Right renal cortex interstitium (tissue), 3 donors: ENCODE measurements at places on chromosomes 7 and 10. TPM values are rescaled to one million over a fixed set of nuclear protein-coding genes. Genes with fewer than 3 reads are reported as not detected.

Gene SPRN
- polyA plus RNA-seq = 3.5 TPM

Gene CHST3
- polyA plus RNA-seq = 18.9 TPM

- DNase-seq = no peak
Measured at GRCh38 chr10:35459449-35459847, 123.1 kb downstream of the CCNY start.

DNA sequence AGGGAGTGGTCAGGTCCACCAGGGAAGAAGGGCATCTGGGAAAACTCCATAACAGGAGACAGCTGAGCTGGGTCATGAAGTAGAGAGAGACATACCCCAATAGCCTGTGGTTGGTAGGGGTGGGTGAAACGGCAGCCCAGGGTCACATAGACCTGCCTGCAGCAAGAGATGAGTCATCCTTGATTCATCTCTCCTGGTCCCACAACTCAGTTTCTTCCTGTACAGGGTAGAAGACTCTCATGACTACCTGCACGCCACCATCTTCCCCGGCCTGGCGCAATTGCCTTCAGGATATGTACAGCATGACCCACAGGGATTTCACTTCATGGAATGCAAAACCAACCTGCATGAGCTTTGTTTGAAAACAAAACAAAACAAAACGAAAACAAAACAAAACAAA lies 45.1 kb upstream of the ADAM12 start:
- DNase-seq = no peak

- DNase-seq = no peak
Measured at GRCh38 chr7:120402801-120403200, 129.8 kb downstream of the KCND2 start.

GRCh38 chr10:3976718-3977117 lies 191.7 kb upstream of the KLF6 start:
- no peak for DNase-seq

- no peak for DNase-seq
Measured at GRCh38 chr7:28808796-28809533, 149.2 kb downstream of the TRIL start.

DNA sequence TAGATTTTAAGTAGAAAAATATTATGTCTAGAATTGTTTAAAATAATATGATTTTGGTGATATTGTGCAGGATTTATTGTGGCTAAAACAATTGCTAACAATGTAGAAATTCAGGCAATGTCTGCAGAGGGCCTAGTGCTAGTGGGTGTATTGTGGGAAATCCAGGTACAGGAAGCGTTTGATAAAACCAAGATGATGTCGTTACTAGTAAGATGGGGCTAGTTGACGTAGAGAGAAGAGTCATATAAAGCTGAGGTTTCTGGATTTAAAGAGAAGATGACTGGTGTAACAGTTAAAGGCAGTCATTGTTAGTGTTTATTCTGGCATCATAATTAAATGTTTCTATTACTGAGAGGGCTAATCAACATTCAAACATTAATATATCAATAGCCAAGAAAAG lies 43.5 kb downstream of the ADK start:
- no peak for DNase-seq

GRCh38 chr7:121714559-121715303 lies 158.2 kb upstream of the PTPRZ1 start:
- peak; percentile 2 for DNase-seq

DNA sequence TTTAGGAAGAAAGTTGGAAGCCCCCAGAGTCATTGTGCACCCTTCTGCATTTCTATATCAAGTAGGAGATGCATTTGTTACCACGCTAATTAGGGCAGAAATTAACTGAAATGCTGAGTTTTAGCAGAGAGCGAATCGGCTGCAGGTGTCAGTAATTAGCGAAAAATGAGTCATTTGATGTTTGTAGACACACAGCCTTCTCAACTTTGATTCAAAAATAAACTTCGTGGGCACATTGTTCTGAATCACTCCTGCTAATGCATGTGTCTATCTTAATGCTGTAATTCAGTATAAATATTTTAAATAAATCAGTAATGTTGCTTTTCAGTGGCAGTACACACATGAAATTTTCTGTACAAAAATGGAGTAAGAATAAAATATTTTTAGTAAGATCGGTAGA lies 109.5 kb upstream of the CARD11 start:
- no peak for DNase-seq

DNA sequence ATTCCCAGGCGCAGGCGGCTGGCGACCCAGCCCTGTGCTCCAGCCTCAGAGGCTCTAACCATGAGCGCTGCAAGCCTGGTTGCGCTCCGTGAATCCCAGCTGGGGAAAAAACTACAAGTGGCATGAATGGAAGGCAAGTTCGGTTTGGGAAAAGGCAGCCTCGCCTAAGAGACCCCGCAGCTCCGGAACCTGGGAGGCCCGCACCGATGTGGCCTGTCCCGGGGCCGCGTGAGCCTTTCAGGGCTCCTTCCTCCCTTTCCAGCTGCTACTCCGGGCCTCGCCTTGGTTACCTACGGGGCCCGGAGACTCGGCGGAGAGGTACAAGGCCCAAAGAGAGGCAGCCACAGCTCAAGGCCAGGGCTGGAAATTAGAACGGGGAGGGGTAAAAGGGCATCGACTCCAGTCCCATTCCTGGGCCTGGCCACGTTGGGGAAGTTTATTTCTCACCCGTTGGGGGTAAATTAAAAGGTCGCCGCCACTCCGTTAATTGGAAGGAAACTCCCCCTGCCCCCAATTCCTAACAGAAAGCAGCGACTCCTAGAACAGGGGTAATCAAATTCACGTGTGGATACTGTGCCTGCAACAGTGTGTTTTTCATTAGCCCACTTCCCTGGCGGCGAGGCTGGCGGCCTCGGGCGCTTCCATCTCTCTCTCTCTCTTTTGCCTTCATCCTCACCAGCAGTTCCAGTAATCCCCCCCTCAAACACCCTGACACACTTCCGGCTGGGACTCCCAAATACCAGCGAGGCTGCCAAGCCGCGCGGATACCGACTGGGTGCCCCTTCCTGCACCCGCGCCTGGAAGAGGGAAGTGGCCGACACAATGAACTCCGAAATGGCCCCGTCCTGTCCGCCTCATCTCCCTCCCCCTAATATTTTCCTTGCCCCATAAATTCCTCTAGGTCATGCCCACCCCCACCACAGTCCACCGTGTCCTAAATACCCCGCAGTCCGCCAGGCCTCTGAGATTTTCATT lies 1.5 kb upstream of the HOXA9 start:
- no peak for DNase-seq

DNA sequence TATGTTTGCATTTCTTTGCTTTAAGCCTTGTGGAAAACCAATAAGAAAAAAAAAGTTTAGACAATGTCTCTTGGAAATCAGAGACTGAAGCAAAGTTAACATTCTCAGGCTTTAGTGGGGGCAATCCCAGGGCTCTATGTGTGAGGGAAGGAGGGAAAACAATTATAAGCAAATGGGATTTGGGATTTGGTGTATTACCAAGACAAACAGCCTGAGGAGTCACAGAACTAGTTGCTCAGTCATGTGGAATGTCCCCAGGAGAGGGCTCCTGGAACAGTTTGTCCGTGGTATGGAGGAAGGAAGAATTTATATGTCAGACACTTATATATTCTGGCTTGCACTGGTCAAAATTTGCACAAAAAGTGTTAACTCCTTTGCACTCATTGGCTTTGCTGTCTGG lies 562.9 kb upstream of the TPK1 start:
- DNase-seq = no peak

- no peak for DNase-seq
Measured at GRCh38 chr7:116259871-116260440, 49.6 kb downstream of the TES start.

- DNase-seq = no peak
Measured at GRCh38 chr7:65434307-65434706, 60.7 kb downstream of the ZNF92 start.

DNA sequence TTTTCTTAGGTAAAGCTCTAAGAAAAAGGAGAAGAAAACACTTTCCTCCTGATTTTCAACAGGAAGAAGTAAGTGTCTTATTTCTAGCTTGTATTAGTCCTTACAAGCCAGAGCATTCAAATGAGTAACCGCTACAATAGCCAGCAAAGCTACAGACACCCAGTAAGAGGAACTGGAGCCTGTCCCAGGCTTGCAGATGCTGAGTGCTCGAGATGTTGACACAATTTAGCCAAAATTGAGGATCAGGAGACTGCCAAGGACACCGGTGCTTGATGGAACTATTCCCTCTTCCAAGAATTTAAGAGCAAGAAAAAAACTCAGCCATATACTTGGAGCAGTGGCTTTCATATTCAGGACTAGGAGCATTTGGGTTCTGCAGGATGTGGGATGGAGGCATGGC lies 149.3 kb upstream of the DPP6 start:
- DNase-seq = no peak
